ENCODE measurements at places on chromosomes 4 and X.
A peak's percentile ranks its signal among the peaks of the same experiment; 100 is the strongest.

DNA sequence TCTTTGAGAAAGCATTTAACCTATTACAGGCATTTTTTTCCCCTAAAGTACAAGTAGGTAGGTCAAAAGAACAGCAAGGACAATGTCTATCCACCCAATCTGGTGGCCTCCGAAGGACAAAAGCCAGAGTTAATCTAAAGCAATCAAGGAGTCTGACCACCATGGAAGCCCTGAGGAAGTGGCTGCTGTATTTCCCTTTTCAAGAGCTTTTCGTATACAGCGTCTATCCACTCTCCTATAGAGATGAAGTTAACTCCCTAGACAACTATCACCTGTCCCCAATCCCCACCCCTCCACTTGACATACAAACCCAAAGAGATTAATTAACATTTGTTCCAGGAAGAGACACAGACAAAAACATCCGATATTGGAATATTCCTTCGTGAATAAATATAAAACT, 85.5 kb downstream of the SNCA start:
- no peak for DNase-seq

GRCh38 chr4:171621646-171622045, 191.6 kb upstream of the GALNTL6 start:
- no peak for DNase-seq

GRCh38 chrX:50002067-50002714, 79.8 kb downstream of the CLCN5 start:
- no peak for DNase-seq

DNA sequence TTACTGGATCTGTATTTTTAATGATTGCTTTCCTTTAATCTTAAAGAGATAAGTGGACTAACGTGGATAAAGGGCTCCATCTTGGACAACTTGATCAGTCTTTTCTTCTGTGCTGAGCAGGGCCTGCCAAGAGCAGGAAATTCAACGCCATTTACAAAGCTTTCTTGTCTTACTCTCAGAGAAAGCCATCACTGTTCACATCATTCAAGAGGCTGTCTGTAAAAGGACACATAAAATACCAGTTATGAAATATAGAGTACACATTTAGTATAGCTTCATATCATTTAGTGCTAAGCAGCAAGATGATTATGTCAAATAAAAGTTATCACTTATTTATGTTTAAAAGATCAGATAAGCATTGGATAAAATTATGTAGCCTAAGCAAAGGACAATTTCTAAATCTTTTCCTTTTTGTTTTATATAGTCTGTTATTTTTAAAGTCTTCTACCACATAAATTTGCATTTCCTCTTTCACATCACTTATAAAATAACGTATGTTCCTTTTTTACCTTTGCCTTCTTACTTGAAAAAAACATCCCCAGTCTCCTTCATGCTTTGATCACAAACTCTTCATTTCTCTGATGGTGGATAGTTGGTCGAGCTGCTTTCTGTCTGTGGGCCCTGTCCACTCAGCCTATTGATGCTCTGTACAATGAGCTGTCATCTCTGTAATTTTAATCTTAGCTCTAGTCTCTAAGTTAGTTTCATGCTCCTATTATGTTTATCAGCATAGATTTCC, 2.1 kb upstream of the CCNG2 start:
- DNase-seq: no peak

DNA sequence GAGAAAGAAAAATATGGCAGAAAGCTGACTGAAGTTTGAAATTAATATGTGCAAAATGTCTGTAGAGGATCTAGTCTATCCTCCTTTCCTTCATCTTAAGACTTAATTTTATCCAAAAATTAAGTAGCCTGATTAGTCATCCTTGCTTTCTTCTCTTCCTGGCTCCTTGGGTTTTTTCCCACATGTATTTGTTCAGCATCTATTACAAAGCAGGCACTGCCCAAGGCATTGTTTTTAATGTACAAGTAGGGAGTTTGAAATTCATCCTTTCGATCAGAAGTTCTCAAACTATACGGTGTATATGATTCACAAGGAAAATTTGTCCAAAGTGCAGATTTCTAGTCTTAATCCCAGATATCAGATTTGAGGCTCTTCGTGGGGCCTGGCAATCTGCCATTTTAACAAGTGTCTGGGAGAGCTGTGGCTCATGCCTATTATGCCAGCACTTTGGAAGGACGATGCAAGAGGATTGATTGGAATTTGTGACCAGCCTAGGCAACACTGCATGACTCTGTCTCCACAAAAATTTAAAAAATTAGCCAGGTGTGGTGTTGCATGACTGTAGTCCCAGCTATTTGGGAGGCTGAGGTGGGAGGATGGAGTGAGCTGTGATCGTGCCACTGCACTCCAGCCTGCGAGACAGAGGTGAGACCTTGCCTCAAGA, 19.4 kb upstream of the YTHDC1 start:
- DNase-seq: no peak

DNA sequence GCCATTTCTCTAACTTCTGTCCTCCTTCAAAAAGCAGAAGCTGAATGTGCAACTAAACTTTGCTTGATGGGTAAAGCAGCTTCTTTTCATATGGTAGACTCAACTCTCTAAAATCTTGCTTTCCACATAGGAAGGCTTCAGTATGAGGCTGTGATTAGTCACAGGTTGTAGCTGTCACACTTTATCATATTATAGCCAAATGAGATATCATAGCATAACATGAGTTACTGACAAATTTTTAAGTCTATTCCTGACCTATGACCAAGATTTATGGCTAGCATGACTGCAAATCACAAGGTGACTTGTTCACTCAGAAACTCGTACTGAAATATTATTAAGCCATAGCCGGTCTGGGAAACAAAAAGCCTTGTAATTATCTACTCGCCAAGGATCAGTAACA, 998.6 kb downstream of the RPA4 start:
- no peak for DNase-seq

- no peak for DNase-seq
Measured at GRCh38 chr4:168273838-168274237, 44.7 kb downstream of the DDX60 start.

DNA sequence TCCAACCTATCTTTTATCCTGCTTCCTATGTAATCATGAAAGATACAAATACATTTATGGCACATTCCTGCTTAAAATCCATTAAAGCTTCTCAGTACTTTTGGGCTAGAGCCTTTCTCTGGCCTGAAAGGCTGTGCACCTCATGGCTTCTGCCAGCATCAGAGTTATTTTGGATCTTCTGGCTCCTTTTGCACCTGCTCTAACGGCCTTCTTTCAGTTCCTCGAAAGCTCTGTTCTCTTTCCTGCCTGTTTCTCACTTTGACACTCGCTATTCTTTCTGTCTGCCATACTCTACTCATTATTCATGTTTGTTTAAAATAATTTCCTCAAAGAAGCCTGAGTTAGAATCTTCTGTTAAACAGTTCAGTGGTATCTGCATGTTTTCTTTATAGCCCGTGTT, 86.0 kb downstream of the LRP2BP start:
- no peak for DNase-seq

GRCh38 chr4:124591637-124592036, 120.9 kb downstream of the ANKRD50 start:
- no peak for DNase-seq

GRCh38 chr4:23438764-23439163, 451.1 kb downstream of the PPARGC1A start:
- no peak for DNase-seq

DNA sequence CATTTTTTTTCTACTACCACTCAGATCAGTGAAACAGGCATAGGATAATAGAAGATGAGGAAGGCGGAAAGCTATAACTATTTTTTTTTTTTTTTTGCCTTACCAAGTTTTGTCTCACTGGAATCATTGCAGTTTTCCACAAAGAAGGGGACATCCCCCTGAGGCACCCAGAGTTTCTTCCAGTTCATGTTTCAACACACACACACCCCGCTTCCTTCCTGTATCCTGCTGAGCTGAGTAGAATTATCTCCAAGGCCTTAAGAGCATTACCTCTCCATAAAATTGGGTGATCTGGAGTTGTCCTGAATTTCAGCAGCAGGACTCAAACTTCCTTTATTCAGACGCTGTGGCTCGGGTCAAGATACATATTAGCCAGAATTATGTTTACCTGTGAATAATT, 111.9 kb downstream of the PALLD start:
- DNase-seq: no peak

DNA sequence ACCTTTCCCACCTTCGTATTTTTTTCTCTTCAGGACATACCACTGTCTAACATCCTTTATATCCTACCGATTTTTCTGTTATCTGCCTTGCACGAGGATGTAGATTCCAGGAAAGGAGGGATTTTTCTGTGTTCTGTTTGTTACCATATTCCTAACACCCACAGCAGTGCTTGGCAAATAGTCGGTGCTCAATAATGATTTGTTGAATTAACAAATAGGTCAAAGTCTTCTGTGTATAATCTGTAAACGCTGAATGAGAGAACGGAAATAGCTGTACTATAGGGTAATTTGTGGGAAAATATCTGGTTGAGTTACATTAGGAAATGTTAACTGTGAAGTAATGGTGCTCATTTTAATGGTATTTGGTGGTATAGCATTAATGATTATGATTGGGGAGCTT, 81.5 kb downstream of the TMEM156 start:
- DNase-seq: no peak

DNA sequence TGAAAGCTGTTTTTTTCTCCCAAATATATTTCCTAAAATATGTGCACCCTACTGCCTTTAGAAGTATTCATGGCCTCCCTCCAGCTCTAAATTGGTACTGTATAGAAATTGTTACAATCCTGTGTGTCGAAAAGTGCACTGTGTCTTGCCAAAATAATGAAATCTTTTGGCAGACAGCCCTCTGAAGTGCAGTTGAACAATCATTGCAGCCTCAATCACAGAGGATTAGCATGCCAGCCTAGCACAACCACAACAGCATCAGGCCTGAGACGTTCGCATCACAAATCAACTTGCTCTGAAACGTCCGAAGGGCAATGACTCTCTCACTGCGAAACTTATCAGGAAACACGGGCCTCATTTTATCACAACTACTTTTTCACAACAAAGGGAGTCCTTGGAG, 99.0 kb downstream of the ANOS1 start:
- no peak for DNase-seq

DNA sequence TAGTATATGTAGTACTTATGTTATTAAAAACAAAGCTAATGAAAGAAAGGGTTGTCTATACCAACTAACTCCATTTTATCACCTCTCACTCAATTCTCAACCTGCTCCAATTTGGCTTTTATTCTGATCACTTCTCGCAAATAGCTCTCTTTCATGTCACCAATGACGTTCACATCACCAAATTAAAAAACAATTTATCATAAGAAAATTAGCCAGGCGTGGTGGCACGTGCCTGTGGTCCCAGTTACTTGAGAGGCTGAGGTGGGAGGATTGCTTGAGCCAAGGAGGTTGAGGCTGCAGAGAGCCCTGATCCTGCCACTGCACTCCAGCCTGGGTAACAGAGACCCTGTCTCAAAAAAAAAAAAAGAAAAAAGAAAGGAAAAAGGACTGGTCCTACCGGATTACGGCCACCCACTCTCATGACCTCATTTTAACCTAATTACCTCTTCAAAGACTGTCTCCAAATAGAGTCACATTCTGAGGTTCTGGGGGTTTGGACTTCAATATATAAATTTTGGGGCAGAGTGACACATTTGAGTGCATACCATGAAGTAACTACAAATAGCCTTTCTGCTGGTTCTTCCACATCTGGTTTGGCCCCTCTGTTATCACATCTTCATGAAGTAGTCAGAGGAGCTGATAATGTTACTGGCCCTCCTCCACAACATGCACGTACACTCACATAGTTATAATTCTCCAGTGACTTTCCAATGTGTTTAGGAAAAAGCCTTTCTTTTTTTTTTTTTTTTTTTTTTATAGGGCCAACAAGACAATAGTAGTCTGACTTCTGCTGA, 15.8 kb upstream of the RBMX start:
- DNase-seq: no peak

- no peak for DNase-seq
Measured at GRCh38 chrX:17585006-17585405, 152.3 kb upstream of the SCML1 start.

- DNase-seq: no peak
Measured at GRCh38 chrX:45596188-45596808, 395.6 kb upstream of the DIPK2B start.

DNA sequence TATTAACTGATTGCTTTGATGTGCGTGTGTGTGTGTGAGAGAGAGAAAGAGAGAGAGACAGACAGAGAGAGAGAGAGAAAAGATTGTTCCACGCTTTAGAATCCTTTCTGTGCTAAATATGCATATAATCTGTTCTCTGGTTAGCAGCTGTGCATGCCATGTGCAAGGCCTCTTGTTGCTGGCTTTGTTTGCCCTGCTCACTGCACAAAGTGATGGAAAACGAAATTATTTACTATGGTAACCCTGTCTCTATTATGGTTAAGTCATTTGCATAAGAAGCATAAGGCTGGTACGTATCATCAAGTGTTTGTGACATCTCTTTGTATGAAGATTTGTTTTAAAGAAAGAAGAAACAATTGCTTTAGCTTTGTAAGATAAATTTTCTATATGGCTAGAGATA, 190.2 kb upstream of the POF1B start:
- DNase-seq: no peak

- DNase-seq: no peak
Measured at GRCh38 chrX:153812220-153812619, 17.8 kb downstream of the SSR4 start.

- no peak for DNase-seq
Measured at GRCh38 chr4:81314897-81315470, 100.0 kb upstream of the PRKG2 start.

- DNase-seq: no peak
Measured at GRCh38 chr4:145387079-145387478, 94.6 kb upstream of the SMAD1 start.

- no peak for DNase-seq
Measured at GRCh38 chr4:88195328-88196012, 37.0 kb upstream of the ABCG2 start.

- no peak for DNase-seq
Measured at GRCh38 chrX:6383917-6384316, 151.0 kb downstream of the VCX3A start.

DNA sequence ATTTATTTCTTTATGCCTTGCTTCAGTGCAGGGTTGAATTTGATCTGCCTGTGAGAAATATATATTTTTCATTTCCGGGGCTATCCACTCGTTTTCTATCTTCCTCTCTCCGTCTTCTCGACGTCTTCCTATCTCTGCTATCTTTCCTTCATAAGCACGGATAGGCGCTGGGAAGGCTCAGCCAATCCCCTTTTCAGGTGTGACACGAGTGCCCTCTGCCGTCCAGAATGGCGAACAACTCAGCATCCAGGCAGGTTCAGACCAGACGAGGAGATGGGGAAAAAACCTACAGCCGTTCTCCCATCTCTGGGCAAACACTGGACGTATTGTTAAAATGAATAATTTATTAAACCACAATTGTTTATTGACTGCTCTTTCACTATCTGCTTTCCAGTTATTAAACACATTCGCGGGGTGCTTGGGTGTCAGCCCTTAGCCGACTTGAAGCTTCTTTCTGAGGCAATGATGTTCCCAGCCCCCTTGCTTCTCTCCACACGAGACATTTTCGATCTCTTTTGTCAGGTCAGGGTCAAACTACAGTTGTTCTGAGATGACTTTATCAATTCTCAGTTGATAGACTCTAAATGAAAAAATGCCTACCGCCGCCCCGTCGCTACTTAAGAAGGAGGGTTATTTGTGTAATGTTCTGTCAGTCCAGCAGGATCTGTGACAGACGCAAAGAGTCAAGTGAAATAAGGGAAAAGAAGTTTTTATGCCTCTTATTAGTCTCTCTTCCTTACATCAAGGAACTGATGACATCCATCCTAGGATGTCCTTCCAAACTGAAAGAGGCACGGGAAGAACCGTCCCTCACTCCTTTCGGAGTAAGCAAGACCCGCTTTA, 96.3 kb upstream of the NOCT start:
- peak; percentile 31 for DNase-seq
